A673 (cell line): ENCODE measurements at places on chromosomes 7 and 10.

DNA sequence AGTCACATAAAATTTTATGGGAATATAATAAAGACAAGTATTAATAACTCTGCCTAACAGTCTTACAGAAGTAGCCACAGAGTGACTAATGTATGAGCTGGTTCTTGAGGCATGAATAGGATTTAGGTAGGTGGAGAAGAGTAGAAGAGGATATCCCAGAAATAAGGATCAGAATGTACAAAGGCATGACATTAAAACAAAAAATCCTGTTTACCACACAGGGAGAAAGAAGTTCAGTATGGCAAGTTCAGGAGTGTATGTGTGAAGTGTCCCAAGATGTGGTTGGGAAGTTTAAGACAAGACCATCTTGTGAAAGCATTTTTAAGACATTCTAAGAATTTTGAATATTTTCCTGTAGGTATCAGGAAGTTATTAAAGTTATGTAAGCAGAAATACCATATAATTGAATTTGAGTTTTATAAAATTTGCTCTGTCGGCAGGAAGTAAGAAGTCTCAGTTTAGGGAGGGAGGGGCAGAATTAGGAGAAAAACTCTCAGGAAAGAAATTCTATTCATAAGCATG, 64.7 kb upstream of the CAV2 start:
- no peak for DNase-seq

GRCh38 chr10:73413108-73413527, 740 bp downstream of the ANXA7 start:
- DNase-seq = no peak

DNA sequence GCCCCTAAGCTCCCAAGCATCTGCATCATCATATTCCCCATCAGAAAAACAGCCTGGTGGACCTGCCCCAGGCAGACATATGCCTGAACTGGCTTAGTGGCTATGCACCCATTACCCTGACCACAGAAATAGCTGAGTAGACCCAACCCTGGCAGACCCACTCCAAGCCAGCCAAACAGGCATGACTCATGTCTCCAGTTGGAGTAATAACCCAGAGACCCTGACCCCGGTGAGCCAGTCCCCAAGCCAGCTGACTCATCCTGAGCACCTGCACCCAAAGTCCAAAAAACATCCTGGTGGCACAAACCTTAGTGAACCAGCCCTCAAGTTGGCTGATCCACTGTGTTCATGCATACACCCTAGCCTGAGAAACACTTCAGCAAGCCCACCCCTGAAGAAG, 555.9 kb downstream of the GRID1 start:
- DNase-seq = no peak

GRCh38 chr10:115001506-115002381, 63.7 kb downstream of the TRUB1 start:
- no peak for DNase-seq

GRCh38 chr7:116534790-116535189, 10.0 kb downstream of the CAV1 start:
- DNase-seq = no peak

DNA sequence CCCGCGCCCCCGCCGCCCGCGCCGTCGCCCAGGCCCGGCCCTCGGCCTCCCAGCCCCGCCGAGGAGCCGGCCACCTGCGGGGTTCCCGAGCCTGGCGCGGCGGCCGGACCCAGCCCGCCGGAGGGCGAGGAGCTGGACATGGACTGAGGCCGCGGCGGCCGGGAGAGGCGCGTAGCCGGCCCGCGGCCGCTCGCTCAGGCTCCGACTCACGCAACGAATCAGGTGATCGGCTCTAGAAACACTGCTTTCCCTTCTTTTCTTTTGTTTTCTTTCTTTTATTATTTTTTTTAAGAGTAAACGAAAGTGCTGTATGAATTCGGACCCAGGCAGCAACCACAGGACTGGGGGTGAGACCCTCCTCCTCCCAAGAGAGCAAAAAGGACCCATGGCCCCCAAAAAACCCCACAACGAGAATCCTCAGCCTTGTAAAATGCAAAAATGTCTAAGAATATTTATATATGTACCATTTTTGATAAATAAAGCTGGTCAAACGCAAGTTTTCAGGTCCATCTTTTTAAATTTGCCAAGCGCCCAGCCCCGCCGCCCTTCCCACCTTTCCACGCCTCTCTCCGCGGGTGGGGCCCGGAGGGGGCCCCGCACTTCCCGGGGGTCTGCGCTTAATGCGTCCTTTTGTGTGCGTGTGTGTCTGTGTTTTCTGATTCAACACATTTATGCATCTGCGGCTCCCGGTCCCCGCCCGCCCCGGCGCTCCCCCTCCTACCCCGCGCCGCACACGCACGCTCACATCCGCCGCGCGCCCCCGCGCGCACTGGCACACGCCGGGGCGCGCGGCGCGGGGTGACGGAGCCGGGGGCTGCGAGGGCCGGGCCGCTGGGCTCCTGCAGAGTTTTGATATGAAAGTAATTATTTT, 4.4 kb downstream of the UNCX start:
- no peak for DNase-seq
